H4 (cell line): ENCODE measurements at places on chromosomes 6 and 20. TPM values are rescaled to one million over a fixed set of nuclear protein-coding genes. Genes with fewer than 3 reads are reported as not detected.

DNA sequence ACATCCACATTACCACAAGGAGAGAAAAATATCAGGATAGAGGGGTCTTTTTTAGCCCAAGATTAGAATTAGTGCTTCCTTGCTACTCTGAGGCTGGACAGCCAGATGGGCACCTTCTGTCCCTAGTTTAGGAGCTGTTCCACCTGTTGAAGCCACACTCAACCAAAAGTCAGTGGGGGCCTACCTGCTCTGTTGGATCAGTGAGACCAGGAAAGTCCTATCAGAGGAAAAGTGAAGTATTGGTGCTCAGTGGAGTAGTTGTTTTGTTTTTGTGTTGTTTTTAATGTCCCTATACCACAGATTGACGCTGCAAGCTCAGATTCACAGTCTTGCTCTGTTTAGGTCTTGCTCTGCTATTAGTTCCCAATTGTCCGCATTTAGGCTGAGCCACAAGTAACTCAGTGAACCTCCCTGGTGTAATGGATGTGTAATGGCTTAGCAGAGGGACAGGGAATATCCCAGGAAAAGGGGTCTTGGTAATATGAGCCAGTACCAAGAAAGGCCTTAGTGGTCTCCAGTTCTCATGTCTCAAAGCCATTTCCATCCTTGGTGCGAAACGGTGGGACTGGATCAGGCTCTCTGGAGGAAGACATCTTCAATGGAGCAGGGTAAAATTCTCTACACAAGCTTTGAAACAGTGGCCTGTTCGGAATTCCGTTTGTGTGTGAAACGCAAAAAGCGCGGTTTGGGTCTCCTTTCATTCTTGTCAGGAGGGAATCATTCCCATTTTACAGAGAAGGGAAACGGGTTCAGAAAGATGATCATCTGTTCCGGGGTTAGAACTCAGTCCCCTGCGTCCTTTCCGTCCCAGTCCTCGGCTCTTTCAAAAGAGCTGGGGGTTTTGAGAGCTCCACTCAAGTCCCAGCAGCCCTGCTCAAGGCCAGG is 631 bp upstream of the PABPC1L start:
- DNase-seq, result no peak

DNA sequence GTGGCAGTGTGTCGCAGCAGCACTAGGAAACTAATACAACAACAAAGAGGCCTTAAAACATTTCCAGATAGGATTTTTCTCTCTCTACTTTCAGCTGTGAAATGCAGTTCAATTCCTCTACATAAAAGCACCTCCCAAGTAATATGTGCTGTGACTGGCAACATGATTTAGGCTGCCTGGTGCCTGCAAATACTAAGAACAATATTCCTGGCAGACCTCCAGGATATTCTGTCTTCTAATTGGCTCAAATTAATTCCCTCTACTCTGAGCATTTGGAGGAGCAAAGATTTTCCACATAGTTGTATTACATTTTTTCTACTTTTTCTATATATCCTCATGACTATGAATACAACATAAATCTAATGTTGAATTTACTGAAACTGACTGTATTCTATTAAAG is 33.2 kb downstream of the SCGN start:
- DNase-seq, result no peak

DNA sequence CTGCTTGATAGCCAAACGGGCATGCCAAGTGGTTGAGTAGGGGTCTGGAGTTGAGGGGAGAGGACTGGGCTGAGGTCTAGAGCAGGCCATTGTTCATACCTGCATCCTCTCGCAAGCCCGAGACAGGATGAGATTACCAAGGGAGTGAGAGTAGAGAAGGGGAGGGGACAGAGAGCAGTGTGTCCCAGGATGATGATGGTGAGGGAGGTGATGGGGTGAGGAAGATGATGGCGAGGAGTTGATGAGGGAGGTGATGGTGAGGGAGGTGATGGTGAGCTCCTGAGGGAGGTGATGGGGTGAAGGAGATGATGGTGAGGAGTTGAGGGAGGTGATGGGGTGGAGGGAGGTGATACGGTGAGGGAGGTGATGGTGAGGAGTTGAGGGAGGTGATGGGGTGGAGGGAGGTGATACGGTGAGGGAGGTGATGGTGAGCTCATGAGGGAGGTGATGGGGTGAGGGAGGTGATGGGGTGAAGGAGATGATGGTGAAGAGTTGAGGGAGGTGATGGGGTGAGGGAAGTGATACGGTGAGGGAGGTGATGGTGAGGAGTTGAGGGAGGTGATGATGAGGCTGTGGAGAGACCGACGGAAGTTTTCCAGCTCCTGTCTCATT is 6.4 kb downstream of the TMEM181 start:
- no peak for DNase-seq

GRCh38 chr6:149268146-149268545 is 49.4 kb upstream of the TAB2 start:
- no peak for DNase-seq

GRCh38 chr6:150857062-150857944 is 8.2 kb upstream of the MTHFD1L start:
- peak; percentile 93 for DNase-seq

GRCh38 chr20:50594591-50595432 is 84.6 kb downstream of the PTPN1 start:
- no peak for DNase-seq

- DNase-seq, result peak; percentile 31
Measured at GRCh38 chr20:6769903-6770785, 2.7 kb downstream of the BMP2 start.

- no peak for DNase-seq
Measured at GRCh38 chr6:55176958-55177357, 2.6 kb downstream of the HCRTR2 start.

GRCh38 chr6:20028562-20028961 is 183.7 kb downstream of the MBOAT1 start:
- no peak for DNase-seq

GRCh38 chr6:143097224-143097795 is 36.6 kb downstream of the AIG1 start:
- no peak for DNase-seq

- DNase-seq, result no peak
Measured at GRCh38 chr6:4777394-4777935, 1.3 kb downstream of the CDYL start.

DNA sequence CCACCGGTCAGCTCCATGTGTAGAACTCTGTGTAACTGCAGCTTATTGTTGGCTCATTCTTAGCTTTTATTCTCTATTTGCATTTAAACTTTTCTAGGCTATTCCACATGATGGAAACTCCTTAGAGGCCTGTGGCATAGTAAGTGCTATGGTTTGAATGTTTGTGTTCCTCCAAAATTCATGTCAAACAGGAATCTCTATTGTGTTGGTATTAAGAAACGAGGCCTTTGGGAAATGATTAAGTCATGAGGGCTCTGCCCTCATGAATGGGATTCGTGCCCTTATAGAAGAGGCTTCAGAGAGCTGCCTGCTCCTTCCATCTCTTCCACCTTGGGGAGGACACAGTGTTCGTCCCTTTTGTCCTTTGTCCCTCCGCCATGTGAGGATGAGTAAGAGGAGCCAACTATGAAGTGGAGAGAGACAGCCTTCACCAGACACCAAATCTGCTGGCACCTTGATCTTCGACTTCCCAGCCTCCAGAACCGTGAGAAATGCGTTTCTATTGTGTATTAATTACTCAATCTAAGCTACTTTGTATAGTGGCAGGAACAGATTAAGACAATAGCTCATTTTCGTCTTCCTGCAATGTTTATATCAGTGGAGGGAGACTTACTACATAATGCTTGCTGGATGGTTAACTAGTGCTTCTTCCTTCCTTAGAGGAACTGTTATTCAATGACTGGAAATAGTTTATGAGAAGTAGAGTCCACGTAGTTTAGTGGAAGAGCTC is 361.1 kb downstream of the FARS2 start:
- no peak for DNase-seq

GRCh38 chr6:11050731-11051130 is 6.6 kb upstream of the ELOVL2 start:
- DNase-seq, result peak; percentile 13

DNA sequence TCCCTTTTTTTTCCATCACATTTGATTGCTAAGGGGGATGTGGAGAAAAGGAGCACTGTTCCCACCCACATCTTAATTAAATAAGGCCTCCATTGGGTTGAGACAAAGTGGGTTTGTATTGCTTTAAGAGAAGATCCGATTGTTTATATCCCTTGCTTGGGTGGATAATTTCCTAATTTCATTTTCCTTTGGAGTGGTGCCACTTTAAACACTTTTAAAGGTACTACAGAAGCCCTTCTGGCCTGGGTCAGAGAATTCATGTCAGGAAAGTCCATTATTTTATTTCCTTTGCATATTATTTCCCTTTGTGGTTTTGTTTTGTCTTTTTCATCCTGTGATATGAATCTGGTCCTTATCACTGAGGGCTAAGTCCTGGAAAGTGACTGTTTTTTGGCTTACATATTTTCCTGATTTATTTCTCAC is 56.9 kb downstream of the PHACTR2 start:
- DNase-seq, result no peak

Gene SLC22A2
- total RNA-seq, result not detected in 2 replicates

Gene KCNK16
- not detected in 2 replicates for total RNA-seq

Gene NT5DC1
- 8.2 and 9.3 TPM in 2 replicates for total RNA-seq

Gene HAO1
- total RNA-seq, result not detected in 2 replicates

Gene HNF4A
- total RNA-seq, result not detected in 2 replicates

Gene TFAP2D
- 0.14 and 0.46 TPM in 2 replicates for total RNA-seq
